ENCODE measurements at places on chromosomes 2 and 18. TPM values are rescaled to one million over a fixed set of nuclear protein-coding genes. Genes with fewer than 3 reads are reported as not detected.

The SOCS6 gene
- total RNA-seq = 26.2 TPM

The FBLN7 gene
- total RNA-seq = 3.2 TPM

The FOXD4L1 gene
- 0.16 TPM for total RNA-seq

The LYPD6 gene
- total RNA-seq = not detected

The CAD gene
- total RNA-seq = 35.5 TPM

The SLC66A2 gene
- 24.6 TPM for total RNA-seq

The GALNT3 gene
- 3.1 TPM for total RNA-seq

The ZNF521 gene
- total RNA-seq = 35.7 TPM

The MC4R gene
- total RNA-seq = not detected

The SULT1C4 gene
- total RNA-seq = 0.33 TPM

The CNTNAP5 gene
- not detected for total RNA-seq

The VWC2L gene
- not detected for total RNA-seq

The TNFAIP6 gene
- total RNA-seq = 51.9 TPM

The CD8B gene
- not detected for total RNA-seq

The REG3A gene
- not detected for total RNA-seq

The TCF7L1 gene
- total RNA-seq = 3.5 TPM

The ZNG1B gene
- 41.0 TPM for total RNA-seq

The TUBA3E gene
- not detected for total RNA-seq

The FAM237A gene
- not detected for total RNA-seq

The IL36A gene
- 2.0 TPM for total RNA-seq

The EVX2 gene
- not detected for total RNA-seq

The GPR75 gene
- 2.4 TPM for total RNA-seq

The TMEM169 gene
- 0.36 TPM for total RNA-seq

The PMAIP1 gene
- total RNA-seq = 18.2 TPM

The THOC1 gene
- total RNA-seq = 55.4 TPM

The RGPD3 gene
- 0.45 TPM for total RNA-seq

The IL36G gene
- total RNA-seq = not detected

The VIL1 gene
- not detected for total RNA-seq

The IL1F10 gene
- total RNA-seq = not detected

The DPP4 gene
- 203 TPM for total RNA-seq

The YES1 gene
- total RNA-seq = 43.1 TPM

The HOXD1 gene
- total RNA-seq = not detected

The GKN2 gene
- not detected for total RNA-seq

The TNFRSF11A gene
- 0.08 TPM for total RNA-seq

The TRIM43 gene
- total RNA-seq = not detected

The IL36RN gene
- total RNA-seq = not detected

The PHOSPHO2 gene
- 5.2 TPM for total RNA-seq

The TMEM87B gene
- 40.2 TPM for total RNA-seq

The CYP27C1 gene
- 0.41 TPM for total RNA-seq

The LRRC30 gene
- total RNA-seq = not detected

The KCNK3 gene
- not detected for total RNA-seq

The MYL1 gene
- not detected for total RNA-seq

The SPDYA gene
- 6.5 TPM for total RNA-seq

The FOXI3 gene
- total RNA-seq = not detected

The UBE2F gene
- total RNA-seq = 49.8 TPM

The C2orf81 gene
- total RNA-seq = 1.9 TPM

Data from fibroblast of the aortic adventitia (primary cell).